ENCODE measurements at places on chromosomes 2 and 18. TPM values are rescaled to one million over a fixed set of nuclear protein-coding genes. Genes with fewer than 3 reads are reported as not detected.

Gene BIRC6
- total RNA-seq: 108 TPM

Gene G6PC2
- total RNA-seq: 0.57 TPM

Gene GAREM1
- 4.5 TPM for total RNA-seq

Gene SLC40A1
- total RNA-seq: 345 TPM

Gene SERPINB13
- total RNA-seq: not detected

Gene SATB2
- total RNA-seq: 1.3 TPM

- DNase-seq: no peak
Measured at GRCh38 chr2:5074733-5075132, 617.5 kb upstream of the SOX11 start.

DNA sequence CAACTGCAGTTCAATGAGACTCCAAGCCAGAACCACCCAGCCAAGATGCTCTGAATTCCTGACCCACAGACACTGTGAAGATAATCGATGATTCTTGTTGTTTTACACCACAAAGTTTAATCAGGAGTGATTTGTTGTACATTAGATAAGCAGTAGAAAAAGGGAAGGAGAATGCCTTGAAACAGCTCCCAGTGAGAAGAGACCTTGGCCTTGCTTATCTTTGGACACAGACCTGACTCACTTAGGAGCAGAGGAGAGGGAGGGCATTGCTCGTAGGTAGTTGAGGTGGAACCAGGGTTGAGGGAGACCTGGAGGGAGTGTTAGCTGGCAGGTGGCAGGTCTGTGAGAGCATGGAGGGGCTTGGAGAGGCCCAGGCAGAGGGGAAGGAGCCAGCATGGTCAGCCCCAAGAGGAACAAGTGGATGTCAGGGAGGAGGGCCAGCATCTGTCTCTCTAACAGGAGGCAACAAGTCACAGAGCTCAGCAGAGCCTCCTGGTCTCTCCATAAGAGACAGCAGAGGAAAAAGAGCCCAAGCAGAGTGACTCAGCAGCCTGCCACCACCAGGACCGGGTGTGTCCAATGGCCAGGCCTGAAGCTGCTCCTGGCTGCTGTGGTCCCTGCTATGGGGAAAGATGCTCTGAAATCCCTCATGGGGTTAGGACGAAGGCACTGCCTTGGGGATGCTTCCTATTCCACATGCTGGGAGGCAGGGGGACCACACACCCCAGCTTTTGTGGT lies 161.6 kb upstream of the CAPN13 start:
- DNase-seq: no peak

DNA sequence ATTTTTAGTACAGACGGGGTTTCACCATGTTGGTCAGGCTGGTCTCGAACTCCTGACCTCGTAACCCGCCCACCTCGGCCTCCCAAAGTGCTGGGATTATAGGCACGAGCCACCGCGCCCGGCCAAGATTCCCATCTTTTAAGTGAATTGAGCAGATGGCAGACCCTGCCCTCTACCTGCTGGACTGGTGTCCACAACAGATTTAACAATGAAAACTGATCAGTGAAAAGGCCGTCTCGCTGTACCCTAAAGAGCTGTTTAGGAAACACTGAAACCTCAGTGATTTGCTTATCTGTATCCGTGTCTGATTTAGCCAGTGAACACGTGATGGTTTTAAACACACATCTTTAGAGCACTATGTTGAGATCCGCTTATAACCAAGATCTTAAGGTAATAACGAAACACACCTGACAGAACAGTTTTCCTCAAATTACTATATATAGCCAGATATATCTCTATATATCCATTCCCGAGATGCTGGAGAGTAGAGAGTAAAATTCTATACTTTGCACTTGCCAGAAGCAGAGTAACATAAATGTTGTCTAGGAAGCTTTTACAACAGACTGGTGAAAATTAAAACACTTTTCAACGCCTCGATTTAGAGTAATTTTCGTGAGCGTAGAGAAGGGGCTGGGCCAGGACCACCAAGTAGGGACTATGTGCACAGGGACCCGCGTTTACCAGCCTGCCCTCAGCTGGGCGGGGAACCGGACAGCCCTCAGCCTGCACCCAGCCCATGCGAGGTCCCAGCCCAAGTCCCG lies 594 bp downstream of the FAM161A start:
- DNase-seq: peak; percentile 45

- peak; percentile 86 for DNase-seq
Measured at GRCh38 chr2:128379021-128380015, 60.6 kb upstream of the HS6ST1 start.

DNA sequence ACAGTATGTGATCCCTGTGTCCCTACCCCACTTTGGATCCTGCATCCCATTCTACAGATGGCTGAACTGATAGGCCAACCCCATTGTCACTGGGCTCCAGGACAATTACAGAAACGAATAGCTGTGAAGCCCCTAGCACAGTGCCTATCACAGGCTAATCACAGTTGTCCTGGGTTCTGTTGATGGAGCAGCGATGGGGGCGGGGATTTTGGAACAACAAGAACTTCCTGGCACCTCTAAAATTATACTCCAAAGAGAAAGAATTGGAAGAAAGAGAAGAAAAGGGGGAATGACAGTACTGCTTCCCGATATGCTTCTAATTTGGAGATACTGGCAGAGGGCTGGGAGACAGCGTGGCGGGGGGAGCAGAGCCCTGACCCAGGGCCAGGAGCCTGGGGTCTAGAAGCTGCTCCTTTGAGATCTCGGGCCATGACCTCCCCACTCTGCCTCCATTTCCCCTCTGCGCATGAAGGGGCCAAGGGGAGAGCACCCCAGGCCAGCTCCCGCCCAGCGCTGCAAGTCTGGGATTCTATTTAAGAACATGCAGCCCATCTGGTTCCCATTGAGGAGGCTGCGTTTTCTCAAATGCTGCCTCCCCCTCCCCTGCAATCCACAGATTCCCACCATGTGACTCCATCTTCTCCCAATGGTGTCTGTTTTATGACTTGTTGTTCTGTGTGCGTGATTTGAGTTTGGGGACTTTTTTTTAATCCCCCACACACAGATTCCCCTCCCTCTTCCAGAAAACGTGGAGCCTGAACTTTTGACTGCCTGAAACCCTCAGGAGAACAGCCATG lies 202.7 kb downstream of the CYP26B1 start:
- no peak for DNase-seq

DNA sequence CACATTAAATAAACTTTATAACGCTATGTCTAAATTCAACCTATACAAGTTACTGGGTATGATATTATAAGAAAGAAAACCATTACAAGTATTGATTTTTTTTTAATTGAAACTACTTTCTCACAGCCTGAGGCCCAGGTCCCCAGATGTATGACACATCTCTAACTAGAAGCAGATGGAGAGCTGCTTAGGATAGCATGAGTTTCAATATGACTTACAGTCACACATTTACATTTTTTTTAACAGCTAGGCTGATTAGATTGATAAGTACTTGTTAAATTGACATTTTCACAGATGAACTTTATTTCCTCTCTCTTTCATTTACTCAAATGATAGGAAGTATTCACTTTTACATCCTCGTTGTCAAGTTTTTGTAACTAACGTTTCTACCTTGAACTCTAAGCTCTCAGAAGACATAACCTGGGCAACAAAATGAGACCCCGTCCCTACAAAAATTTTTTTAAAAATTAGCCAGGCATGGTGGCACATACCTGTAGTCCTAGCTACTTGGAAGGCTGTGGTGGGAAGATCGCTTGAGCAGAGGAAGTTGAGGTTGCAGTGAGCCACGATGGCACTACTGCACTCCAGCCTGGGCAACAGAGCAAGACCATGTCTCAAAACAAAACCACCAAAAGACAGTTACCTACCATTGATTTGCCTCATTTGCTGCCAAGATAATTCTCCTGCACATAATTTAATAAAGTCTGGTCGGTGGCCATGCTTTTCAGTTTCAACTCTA lies 52.4 kb downstream of the STK39 start:
- no peak for DNase-seq

- no peak for DNase-seq
Measured at GRCh38 chr2:100645695-100646429, 83.1 kb downstream of the PDCL3 start.

DNA sequence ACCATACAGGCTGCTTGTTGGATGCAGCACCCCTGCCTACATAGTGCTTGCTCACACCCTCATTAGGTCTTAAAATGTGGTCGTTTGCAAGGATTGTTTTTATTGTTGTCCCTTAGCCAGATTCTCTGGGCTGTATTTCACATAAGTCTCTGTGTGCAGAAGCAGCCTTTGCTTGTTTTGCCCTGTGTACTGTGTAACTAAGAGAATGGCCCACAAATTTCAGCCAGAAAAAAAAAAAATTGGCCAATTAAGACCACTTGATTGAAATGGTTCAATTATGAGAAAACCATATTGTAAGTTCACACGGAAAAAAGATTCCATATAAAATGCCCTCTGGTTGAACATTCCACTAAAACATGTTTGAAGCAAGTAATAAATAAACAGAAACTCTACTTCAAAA lies 377.1 kb upstream of the SOX11 start:
- DNase-seq: no peak

DNA sequence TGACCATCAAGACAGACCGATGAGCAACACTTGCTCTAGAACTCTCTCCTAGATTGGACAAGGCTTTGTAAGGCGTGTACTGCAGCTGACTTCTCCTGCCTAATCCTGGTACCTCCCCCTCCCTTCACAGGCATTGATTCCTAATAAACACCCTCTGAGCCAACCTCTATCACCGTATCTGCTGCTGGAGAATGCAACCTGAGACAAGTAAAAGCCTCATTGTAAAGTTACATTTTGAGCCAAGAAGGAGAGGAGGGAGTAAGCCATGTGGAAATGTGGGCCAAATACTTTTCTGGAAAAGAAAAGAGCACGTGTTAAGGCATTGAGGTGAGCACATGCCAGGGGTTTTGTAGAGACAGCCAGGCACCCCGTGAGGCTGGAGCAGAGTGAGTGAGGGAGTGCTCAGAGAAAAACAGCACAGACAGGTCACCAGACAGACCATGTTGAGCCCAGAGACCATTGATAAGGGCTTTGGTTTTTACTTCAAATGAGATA lies 2.6 kb upstream of the WDFY1 start:
- no peak for DNase-seq

GRCh38 chr2:29715655-29716054 lies 205.7 kb downstream of the ALK start:
- no peak for DNase-seq

- no peak for DNase-seq
Measured at GRCh38 chr18:34528177-34528576, 181.9 kb upstream of the DTNA start.

- DNase-seq: peak; percentile 54
Measured at GRCh38 chr2:3628800-3629199, 29.2 kb upstream of the ALLC start.
